ENCODE measurements at places on chromosomes 2 and 18. TPM values are rescaled to one million over a fixed set of nuclear protein-coding genes. Genes with fewer than 3 reads are reported as not detected.

Gene TMEM237
- total RNA-seq: 21.7 TPM

Gene KYNU
- 5.1 TPM for total RNA-seq

Gene WIPF1
- total RNA-seq: 26.4 TPM

Gene SNRNP27
- total RNA-seq: 30.4 TPM

Gene CYP27C1
- 7.6 TPM for total RNA-seq

Gene TUBB8B
- total RNA-seq: not detected

Gene CD302
- total RNA-seq: 19.2 TPM

Gene CFC1
- not detected for total RNA-seq

Gene CACNB4
- total RNA-seq: 15.1 TPM

Gene QPCT
- total RNA-seq: 12.2 TPM

Gene C1QL2
- total RNA-seq: not detected

Gene B3GNT7
- total RNA-seq: 4.7 TPM

Gene IMMT
- total RNA-seq: 56.8 TPM

Gene SLC9A4
- total RNA-seq: 12.9 TPM

Gene ADCYAP1
- total RNA-seq: 0.99 TPM

Gene TNFAIP6
- total RNA-seq: 2.9 TPM

Gene HMSD
- 0.18 TPM for total RNA-seq

Gene CDH19
- 0.47 TPM for total RNA-seq

Gene TLX2
- total RNA-seq: not detected

Gene ADAM23
- total RNA-seq: 3.9 TPM

Gene GALNT5
- total RNA-seq: 0.70 TPM

Gene MITD1
- total RNA-seq: 25.1 TPM

Gene SKOR2
- total RNA-seq: not detected

Gene GKN1
- total RNA-seq: not detected

Gene SGO2
- total RNA-seq: 4.6 TPM

Gene FAM237A
- total RNA-seq: not detected

All from metanephros (tissue), 2 donors.